ENCODE measurements at places on chromosomes 4 and X.

GRCh38 chr4:16066586-16067128, 17.2 kb downstream of the PROM1 start:
- no peak for DNase-seq

DNA sequence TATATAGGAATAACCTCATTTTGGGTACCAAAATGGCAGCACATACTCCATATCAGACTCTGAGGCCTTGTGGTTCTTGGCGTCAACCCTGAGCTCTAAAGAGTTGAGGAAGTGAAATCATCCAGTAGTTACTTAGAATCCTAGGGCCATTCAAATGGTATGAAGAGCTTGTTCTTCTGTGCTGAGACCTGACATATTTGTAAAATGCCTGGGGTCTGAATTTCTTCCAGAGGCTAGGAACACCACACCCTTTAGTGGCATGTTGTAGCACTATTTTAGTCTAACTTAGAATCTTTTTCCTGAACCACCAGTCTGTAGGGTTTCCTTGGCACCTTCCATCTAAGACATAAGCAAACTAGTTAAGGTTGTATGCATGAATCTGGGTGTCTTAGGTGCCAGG, 18.1 kb upstream of the GDPD2 start:
- no peak for DNase-seq

DNA sequence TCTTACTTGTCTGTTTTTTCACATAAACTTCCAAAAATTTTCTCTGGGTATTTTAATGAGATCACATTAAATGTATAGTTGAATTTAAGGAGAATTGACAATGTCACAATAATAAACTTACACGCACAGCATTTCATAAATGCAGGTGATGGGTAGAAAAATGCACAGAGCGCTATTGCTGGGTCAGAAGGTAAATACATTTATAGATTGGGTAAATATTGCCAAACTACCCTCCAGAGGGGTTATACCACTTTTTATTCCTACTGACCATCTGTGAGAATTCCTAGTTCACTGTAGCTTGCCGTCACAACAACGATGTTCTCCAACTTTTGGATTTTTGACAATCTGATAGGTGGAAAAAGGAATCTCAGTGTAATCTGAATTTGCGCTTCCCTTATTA, 34.6 kb downstream of the ANXA5 start:
- no peak for DNase-seq

DNA sequence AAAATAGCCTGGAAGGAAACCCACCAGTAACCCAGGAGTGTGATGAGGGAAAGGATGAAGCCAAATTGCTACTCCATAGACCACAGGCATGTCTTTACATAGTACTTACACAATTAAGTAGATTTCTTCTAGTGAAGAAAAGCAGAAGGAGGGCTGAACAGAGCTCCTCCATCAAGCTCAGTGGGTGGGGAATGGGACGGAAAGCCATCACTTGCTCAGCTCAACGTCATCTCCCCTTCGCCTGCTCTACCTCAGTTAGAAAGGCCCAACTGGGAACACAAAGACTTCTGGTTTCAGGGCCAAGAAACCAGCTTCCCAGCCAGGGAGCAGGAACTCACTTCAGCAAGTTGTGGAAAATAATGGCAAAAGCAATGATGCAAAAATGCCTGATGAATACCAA, 36.6 kb downstream of the ADGRG2 start:
- no peak for DNase-seq

GRCh38 chr4:95093460-95093859, 335.7 kb downstream of the BMPR1B start:
- DNase-seq, result no peak

All from hematopoietic multipotent progenitor cell treated with erythropoietin and hydrocortisone succinate and interleukin-3 and kit ligand, for 15 days (in vitro differentiated cells).